Jurkat, Clone E6-1 (cell line): ENCODE measurements at places on chromosomes 12 and 14.

GRCh38 chr12:103457471-103457870, 38.3 kb downstream of the C12orf42 start:
- no peak for DNase-seq

DNA sequence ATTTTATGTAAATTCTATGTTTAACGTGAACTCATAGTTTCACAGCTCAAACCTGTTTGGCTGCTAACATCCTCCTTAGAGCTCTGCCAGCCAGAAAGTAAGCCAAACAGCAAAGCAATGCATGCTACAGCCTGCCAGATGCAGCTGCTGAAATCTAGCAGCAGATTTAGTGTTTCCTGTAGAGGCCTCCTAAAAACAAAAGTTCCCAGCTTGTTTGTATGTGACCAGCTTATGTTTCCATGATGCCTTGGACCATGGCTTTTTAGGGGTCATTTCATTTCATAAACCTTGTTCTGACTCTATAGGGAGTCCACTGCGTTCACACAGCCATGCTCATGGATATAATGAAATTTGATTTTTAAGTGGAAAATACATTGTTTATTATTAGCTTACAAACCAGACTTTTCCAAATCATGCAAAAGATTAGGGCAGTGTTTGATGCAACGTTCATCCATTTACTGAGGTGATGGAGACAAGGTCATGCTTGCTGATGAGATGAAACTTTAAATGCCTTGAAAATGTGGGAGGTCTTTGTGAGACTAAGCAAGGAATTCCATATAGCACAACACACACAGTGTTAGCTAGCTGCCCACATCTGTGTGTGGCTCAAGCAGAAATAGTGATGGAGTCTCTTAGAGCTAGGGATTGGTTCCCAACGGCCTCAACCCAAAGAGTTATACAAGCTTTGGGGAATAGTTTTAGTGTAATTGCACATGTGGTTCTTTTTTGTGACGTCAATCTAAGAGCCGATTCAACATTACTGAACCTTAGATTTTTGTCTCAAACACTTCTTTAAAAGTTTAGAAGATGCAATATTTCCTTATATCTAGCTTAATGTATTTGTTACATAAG, 157.5 kb upstream of the LRIG3 start:
- DNase-seq = no peak

DNA sequence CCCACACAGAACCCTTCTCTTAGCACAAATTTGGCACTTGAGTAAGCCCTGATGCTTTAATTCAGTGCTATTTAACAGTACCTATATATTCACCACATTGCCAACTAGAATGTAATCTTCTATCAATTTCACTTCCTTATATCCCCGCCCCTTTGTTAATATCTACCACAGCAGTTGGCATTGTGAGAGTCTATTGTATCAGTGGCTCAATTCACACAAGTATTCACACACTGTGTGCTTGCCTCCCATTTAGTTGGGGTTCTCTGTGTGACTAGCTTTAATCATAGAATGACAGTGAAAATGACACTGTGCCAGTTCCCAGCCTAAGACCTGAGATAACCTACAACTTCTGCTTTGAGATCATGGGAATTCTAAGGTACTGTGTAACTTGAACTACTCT, 103.1 kb downstream of the SEC23A start:
- no peak for DNase-seq

GRCh38 chr14:95519699-95520098, 3.2 kb upstream of the SYNE3 start:
- DNase-seq = peak; percentile 79

- no peak for DNase-seq
Observed at GRCh38 chr12:5294274-5295070, 137.4 kb upstream of the NTF3 start.
